ENCODE measurements at places on chromosomes 6 and 20. TPM values are rescaled to one million over a fixed set of nuclear protein-coding genes. Genes with fewer than 3 reads are reported as not detected.
A peak's percentile ranks its signal among the peaks of the same experiment; 100 is the strongest.

RNF182 gene
- total RNA-seq: not detected

WFDC12 gene
- not detected for total RNA-seq

ARHGAP40 gene
- not detected for total RNA-seq

DDO gene
- 0.50 TPM for total RNA-seq

AGPAT1 gene
- 29.5 TPM for total RNA-seq

DNA sequence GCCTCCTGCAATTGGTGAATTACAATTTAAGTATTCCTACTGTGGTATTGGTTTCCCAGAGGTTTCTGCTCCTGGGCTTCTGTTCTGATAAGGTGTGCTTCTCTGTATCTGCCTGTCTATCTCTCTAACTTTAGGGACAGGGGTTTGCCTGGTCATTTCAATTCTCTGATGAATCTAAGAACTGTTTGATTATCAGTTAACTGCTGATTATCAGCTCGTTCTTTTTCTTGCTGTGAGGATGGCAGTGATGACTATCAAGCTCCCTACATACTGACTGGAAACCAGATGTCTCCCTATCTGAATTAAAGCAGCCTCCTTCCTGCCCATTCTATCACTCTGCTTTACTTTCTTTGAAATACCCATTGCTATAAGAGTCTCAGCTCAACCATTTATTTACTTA is 120.5 kb downstream of the INSM1 start:
- no peak overlapping the region for H3K4me3 ChIP-seq
- H3K27ac ChIP-seq: no peak overlapping the region
- no peak for DNase-seq
- H3K27me3 ChIP-seq: no peaks in the 10 kb centered on the region
- peaks cover 18% of the 10 kb centered on the region for H3K36me3 ChIP-seq

- no peak overlapping the region for H3K4me3 ChIP-seq
- no peaks in the 10 kb centered on the region for H3K4me1 ChIP-seq
- no peaks in the 10 kb centered on the region for H3K27me3 ChIP-seq
- H3K36me3 ChIP-seq: no peaks in the 10 kb centered on the region
- H3K27ac ChIP-seq: no peak overlapping the region
Observed at GRCh38 chr6:139860203-139860602, 485.8 kb upstream of the CITED2 start.

DNA sequence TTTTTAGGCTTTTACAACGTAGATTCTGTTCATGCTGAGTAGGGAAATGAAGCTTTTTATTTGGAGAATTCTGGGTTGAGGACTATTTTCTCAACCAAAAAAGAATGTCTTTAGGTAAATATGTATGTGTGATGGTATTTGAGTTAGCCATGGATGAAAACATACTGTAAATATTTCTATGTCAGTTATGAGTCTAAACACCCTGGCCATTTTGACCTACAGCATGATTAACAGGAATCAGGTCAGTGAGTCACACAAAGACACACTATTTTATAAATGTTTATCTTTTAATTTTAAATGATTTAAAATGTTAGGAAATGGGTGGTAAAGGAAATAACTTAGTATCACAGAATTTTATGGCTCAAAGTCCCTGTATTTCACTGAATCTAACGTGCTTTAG is 851.7 kb upstream of the MAP3K7 start:
- no peak overlapping the region for H3K4me3 ChIP-seq
- peaks cover 6% of the 10 kb centered on the region for H3K4me1 ChIP-seq
- no peak overlapping the region for H3K27ac ChIP-seq
- H3K27me3 ChIP-seq: no peaks in the 10 kb centered on the region

GRCh38 chr6:32967151-32968091 is 973 bp upstream of the BRD2 start:
- peaks cover 27% of the 10 kb centered on the region for H3K4me1 ChIP-seq
- H3K27ac ChIP-seq: peak overlapping the region; percentile 92
- peak; percentile 74 for DNase-seq
- no peaks in the 10 kb centered on the region for H3K27me3 ChIP-seq
- H3K4me3 ChIP-seq: peak overlapping the region; percentile 78
- H3K36me3 ChIP-seq: no peaks in the 10 kb centered on the region

GRCh38 chr6:150514806-150515380 is 84.8 kb upstream of the PLEKHG1 start:
- no peak for DNase-seq
- H3K4me3 ChIP-seq: no peak overlapping the region
- no peaks in the 10 kb centered on the region for H3K36me3 ChIP-seq
- H3K4me1 ChIP-seq: no peaks in the 10 kb centered on the region
- no peaks in the 10 kb centered on the region for H3K27me3 ChIP-seq
- no peak overlapping the region for H3K27ac ChIP-seq

Measured in natural killer cell (primary cell).